ENCODE measurements at places on chromosomes 1 and 21. TPM values are rescaled to one million over a fixed set of nuclear protein-coding genes. Genes with fewer than 3 reads are reported as not detected.

MAN1C1 gene
- total RNA-seq, result not detected

- H3K4me3 ChIP-seq, result no peak overlapping the region
- H3K4me1 ChIP-seq, result peaks cover 7% of the 10 kb centered on the region
- H3K36me3 ChIP-seq, result no peaks in the 10 kb centered on the region
- DNase-seq, result no peak
Measured at GRCh38 chr1:92707292-92707691, 77.6 kb downstream of the EVI5 start.

NTNG1 gene
- not detected for total RNA-seq

OR10Z1 gene
- not detected for total RNA-seq

GRCh38 chr1:217542837-217543236 lies 88.1 kb downstream of the GPATCH2 start:
- H3K27me3 ChIP-seq, result no peaks in the 10 kb centered on the region
- H3K36me3 ChIP-seq, result no peaks in the 10 kb centered on the region
- no peak overlapping the region for H3K27ac ChIP-seq
- no peak overlapping the region for H3K4me3 ChIP-seq
- no peaks in the 10 kb centered on the region for H3K4me1 ChIP-seq

- H3K27me3 ChIP-seq, result no peaks in the 10 kb centered on the region
- H3K27ac ChIP-seq, result no peak overlapping the region
- H3K36me3 ChIP-seq, result peaks cover 6% of the 10 kb centered on the region
- no peak overlapping the region for H3K4me3 ChIP-seq
Measured at GRCh38 chr1:7252411-7253117, 467.3 kb downstream of the CAMTA1 start.

- no peak for DNase-seq
- no peak overlapping the region for H3K4me3 ChIP-seq
- H3K27me3 ChIP-seq, result no peaks in the 10 kb centered on the region
- H3K4me1 ChIP-seq, result peaks cover 6% of the 10 kb centered on the region
- no peak overlapping the region for H3K27ac ChIP-seq
Measured at GRCh38 chr1:63705078-63705477, 68.7 kb upstream of the ROR1 start.

- H3K27me3 ChIP-seq, result peaks cover 60% of the 10 kb centered on the region
- no peak overlapping the region for H3K27ac ChIP-seq
- DNase-seq, result no peak
- no peaks in the 10 kb centered on the region for H3K36me3 ChIP-seq
- H3K4me3 ChIP-seq, result no peak overlapping the region
- H3K4me1 ChIP-seq, result no peaks in the 10 kb centered on the region
Measured at GRCh38 chr1:62926681-62927252, 142.8 kb downstream of the ATG4C start.

SPAG17 gene
- total RNA-seq, result not detected

DNA sequence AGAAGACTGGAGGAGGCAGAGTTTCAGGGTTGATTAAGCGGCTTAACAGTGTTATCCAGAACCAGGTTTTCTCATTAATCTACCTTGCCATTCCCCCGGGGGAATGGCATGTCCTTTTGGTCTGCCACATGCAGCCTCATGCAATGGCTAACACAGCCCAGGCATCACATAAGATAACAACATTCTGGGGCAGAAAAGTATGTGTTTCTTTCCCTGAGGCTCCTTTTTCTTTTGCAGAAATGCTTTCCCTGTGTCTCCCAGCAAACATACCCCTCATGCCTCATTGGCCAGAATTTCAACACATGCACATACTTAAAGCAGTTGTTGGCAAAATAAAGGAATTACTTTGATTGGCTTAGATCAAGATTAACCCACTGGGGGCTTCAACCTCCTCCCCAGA lies 98.6 kb downstream of the OMA1 start:
- H3K36me3 ChIP-seq, result no peaks in the 10 kb centered on the region
- no peak overlapping the region for H3K27ac ChIP-seq
- H3K4me3 ChIP-seq, result no peak overlapping the region
- H3K27me3 ChIP-seq, result peaks cover 23% of the 10 kb centered on the region
- H3K4me1 ChIP-seq, result no peaks in the 10 kb centered on the region

UBXN10 gene
- not detected for total RNA-seq

DNA sequence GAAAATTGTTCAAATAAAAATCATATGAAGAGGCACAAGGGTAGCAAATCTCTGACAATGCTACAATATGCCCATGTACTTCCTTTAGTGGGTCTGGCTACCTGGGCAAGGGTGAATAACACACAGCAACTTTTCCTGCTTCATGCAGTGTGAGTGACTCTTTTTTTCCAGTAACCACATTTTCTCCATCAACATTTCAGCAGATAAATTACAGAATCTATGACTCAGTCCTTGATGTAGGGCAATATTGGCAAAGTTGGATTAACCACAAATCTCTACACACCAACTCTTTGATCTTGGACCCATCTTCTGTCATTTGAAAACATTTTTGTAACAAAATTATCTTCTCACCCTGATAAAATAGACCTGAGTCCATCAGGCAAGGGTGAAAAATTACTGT lies 31.7 kb downstream of the ERICH3 start:
- no peak for DNase-seq
- H3K4me1 ChIP-seq, result no peaks in the 10 kb centered on the region
- no peak overlapping the region for H3K27ac ChIP-seq
- H3K36me3 ChIP-seq, result no peaks in the 10 kb centered on the region

HSD3B1 gene
- total RNA-seq, result not detected

GRCh38 chr1:88982055-88982454 lies 10.4 kb downstream of the KYAT3 start:
- H3K4me1 ChIP-seq, result peaks cover 37% of the 10 kb centered on the region
- peaks cover 64% of the 10 kb centered on the region for H3K36me3 ChIP-seq
- no peaks in the 10 kb centered on the region for H3K27me3 ChIP-seq

DNA sequence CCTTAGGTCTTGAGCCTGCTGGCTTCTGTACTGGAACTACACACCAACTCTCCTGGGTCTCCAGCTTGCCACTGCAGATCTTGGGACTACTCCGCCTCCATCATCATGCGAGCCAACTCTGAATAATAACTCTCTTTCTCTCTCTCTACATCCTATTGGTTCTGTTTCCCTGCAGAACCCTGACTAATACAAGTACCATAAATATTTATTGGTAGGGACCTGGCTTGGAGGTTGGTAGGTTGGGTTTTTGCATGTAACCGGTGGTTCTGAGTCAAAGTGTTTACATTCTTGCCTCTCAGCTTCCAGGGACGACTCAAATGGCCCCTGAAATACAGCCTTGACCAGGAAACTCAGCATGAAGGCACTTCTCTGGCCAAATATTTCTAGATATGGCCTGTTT lies 110.4 kb downstream of the KCND3 start:
- H3K4me3 ChIP-seq, result no peak overlapping the region
- H3K27me3 ChIP-seq, result peaks cover 39% of the 10 kb centered on the region
- H3K27ac ChIP-seq, result no peak overlapping the region

GRCh38 chr1:202702088-202702487 lies 8.2 kb downstream of the SYT2 start:
- no peaks in the 10 kb centered on the region for H3K4me1 ChIP-seq
- peaks cover 96% of the 10 kb centered on the region for H3K27me3 ChIP-seq
- no peak overlapping the region for H3K4me3 ChIP-seq
- H3K27ac ChIP-seq, result no peak overlapping the region
- no peaks in the 10 kb centered on the region for H3K36me3 ChIP-seq

GSTM1 gene
- total RNA-seq, result not detected

DNA sequence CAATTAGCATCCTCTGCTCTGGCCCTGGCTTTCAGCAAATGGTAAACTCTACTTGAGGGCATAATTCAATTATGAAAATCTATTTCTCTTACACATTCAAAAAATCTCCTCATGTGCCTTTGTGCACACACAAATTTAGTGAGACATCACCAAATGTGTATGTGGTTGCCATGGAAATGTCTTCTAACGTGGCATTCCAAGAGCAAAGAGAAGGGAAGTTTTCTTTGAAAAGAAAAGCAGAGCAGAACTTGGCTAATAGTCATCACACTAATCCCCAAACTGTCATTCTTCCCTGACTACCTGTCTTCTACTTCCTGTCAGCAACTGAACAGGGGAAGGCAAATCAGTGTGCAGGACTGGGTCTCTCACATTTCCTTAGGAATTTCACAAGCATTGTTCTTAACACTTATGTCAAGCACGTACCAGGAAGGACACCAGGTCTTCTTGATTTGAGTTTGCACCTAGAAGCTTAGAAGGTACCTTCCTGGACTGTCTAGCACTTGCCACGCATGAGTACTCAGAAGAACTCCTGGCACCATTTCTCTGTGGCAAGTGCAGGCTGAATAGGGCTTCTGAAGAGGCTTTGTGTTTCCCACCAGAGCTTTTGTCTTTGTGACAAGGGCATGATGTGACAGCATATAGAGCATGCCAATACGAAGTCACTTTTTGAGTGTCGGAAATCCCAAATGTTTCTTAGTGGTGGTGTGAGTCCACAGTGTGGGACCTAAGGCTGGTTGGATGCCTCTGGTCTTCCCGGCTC lies 32.3 kb downstream of the MAN1C1 start:
- peaks cover 59% of the 10 kb centered on the region for H3K27me3 ChIP-seq
- H3K4me3 ChIP-seq, result no peak overlapping the region
- H3K27ac ChIP-seq, result no peak overlapping the region
- no peak for DNase-seq

IL12RB2 gene
- total RNA-seq, result not detected

- H3K36me3 ChIP-seq, result no peaks in the 10 kb centered on the region
- no peaks in the 10 kb centered on the region for H3K4me1 ChIP-seq
- no peak for DNase-seq
Measured at GRCh38 chr1:167185974-167186657, 34.6 kb upstream of the POU2F1 start.

SLC22A15 gene
- total RNA-seq, result 32.4 TPM

DNA sequence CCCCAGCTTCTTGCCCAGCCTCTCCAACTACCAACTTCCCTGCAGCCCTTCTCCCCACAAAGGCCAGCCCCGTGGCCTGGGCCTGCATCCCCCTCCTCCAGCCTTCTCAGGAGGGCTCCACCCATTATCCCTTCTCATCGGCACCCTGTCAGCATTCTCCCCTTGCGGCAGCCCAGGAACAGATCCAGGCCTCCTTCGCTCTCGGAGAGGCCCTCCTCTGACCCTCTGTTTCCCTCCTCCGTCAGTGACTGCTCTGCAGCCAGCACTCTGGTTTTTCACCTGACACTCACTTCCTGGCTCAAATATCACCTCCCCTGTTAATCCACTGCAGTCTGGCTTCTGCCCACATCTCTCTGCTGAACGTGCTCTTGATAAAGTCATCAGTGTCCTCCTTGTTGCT lies 17.5 kb downstream of the ADGRB2 start:
- H3K4me1 ChIP-seq, result peaks cover 18% of the 10 kb centered on the region
- H3K27ac ChIP-seq, result no peak overlapping the region
- H3K4me3 ChIP-seq, result no peak overlapping the region
- no peak for DNase-seq

DOCK7 gene
- total RNA-seq, result 46.9 TPM

DNA sequence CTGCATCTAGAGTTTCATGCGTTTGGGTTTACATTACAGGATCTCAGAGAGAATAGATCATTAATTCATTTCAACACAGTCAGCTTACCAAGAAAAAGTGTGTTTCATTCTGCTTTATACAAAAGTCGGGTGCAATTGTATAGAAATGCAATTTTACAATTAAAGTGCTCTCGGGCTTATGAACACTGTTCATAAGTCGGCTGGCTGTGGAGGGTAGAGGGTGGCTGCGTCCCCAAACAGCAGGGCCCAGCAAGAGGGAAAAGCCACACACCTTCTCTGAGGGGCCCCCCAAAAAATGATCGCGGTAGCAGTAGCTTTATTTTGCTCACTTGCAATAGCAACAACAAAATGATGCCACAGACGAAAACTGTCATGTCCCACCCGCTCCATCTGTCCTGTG lies 13.8 kb upstream of the ZBTB18 start:
- no peaks in the 10 kb centered on the region for H3K36me3 ChIP-seq
- peaks cover 12% of the 10 kb centered on the region for H3K27me3 ChIP-seq
- H3K4me3 ChIP-seq, result no peak overlapping the region

Measured in MCF 10A (cell line).